RKO (cell line): ENCODE measurements at places on chromosomes 12 and 14.

DNA sequence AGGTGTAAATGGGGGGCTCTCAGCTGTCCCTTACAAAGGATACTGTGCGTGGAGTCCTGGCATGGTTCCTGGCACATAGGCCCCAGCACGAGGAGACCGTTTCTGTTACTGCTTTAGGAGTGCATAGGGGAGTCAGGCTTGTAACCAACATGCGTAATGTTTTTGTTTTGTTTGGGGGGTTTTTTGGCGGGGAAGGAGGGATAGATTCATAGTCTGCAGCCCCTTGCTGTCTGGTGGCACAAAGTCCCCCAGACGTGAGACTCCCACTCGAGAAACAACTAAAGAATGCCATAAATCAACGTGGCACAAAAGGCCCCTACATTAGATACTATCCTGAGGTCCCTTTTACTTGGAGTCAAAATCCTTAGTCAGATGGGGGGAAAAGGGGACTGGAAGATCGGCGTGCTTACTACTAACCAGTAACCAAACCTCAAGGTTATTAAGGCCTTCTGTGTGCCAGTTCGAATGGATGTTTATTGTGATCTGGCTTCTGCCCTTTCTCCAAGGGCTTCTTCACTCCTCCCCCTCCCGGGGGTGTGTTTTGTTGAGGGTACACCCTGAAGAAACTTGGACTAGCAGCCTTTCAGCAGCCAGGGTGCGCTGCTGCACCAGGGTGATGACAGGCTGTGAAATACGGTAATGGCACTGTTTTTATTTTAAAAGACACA, 874 bp downstream of the ISCU start:
- peak; percentile 95 for DNase-seq

DNA sequence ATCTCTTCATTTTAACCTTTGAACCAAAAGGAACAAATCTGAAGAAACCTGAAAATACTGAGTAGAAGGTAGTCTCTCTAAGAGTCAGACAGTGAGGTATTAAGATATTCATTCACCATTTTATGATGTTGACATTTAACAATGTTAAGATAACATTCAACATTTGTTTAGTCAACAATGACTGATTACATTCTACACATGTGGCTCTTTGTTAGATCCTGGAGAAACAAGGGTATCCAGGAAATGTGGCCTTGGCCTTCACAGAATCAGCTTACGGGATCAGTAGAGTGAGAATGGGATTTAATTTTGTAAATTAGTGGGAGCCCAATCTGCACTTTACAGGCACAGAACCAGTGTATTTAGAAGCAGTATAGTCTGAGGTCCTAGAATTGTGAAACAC, 355.5 kb downstream of the KCNH5 start:
- DNase-seq, result no peak

DNA sequence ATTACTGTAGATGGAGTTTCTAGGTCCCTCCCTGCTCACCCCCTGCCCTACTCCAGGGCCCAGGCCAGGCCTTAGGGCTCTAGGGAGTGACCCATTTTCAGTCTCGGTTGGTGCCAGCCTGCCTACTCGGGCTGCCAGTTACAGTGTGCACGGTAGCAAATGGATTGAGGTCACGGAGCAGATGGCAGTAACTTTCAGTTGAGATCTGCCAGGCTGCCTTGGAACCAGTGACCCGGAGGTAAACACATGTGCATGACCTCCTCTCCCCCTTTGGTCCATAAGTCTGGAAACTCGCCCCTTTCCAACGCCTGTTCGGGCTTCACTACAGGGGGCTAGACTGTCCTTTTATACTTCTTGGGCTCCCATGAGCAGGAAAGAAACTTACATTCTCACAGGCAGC, 139.7 kb upstream of the TBX3 start:
- no peak for DNase-seq

DNA sequence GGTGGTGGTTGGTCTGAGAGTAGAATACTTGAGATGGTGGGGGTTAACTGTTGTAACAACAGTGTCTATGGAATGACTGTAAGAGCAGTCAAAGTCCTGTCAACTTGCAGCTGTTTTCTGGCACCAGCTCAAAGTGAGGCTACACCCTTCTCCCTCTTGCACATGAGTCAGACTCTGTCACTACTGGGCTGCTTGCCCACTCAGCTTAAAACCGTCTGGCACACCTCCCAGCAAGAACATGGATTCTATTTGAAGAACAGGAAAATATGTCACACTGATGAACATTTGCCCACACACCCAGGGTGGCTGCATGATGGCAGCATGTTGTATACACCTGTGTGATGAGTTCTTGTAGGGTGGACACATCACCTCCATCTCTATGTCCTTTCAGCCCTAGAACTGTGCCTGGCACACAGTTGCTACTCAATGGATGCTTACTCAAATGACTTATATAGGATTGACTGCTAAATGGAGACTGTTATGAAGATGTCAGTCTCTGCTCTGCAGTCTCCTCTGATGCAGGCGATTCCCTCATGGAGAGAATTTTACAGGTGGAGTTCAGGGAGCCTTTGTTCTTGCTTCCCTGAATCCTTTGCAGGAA, 19.3 kb upstream of the SERPINA6 start:
- DNase-seq, result peak; percentile 96

DNA sequence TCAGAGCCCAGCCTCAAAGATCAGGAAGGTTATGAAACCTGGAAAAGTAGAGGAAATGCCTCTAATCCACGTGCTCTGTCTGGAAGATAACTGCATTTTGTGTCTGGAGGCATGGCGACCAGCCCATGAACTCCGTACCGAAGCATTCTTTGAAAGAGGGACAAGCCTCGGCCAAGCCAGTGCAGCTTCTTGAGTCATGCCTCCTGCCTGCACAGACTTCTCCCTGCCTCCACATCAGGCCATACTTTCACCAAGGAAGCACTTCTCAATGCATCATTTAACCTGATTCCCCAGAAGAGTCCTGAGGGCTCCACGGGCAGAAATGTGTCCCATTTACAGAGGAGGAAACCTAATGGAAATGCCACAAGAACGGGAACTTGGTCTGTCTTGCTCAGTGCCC, 3.4 kb downstream of the ACTN1 start:
- DNase-seq, result peak; percentile 15

DNA sequence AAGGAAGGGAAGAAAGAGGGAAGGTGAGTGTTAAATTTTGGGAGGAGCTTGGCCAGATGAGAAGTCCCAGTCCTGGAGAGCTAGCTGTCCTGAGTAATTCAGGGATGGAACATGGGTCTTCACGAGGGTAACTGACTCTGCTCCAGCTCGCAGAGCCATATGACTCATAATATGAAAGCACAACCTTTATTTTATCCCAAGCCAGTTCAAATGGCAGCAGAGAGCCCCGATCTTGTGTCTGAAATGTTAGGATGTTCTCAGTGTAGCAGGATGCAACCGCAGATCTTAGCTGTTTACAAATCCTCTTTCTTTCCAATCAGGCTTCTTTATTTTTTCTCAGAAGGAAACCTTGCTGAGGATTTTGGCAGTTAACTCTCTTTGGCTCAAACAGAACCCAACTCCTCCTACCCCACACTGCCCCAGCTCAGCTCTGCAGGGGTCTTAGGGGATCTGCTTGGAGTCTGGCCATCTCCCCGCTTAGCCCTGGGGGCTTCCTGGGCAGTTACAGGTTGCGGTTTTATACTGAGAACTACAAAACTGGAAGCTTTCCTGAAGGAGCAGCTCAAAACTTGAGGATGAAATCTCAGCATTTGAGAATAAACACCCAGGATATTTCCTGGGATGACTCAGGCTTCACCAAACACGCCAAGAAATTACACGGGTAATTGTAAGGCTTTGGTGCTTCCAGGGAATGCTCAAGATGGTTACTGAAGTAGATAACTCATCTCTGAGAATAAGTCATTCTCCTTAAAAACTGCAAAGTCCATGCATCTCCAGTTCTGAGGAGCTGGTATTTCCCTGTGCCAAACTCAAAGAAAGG, 92.5 kb downstream of the VCPKMT start:
- no peak for DNase-seq

- DNase-seq, result peak; percentile 52
These were observed 77.7 kb downstream of the NTS start for GRCh38 chr12:85951823-85952222.

DNA sequence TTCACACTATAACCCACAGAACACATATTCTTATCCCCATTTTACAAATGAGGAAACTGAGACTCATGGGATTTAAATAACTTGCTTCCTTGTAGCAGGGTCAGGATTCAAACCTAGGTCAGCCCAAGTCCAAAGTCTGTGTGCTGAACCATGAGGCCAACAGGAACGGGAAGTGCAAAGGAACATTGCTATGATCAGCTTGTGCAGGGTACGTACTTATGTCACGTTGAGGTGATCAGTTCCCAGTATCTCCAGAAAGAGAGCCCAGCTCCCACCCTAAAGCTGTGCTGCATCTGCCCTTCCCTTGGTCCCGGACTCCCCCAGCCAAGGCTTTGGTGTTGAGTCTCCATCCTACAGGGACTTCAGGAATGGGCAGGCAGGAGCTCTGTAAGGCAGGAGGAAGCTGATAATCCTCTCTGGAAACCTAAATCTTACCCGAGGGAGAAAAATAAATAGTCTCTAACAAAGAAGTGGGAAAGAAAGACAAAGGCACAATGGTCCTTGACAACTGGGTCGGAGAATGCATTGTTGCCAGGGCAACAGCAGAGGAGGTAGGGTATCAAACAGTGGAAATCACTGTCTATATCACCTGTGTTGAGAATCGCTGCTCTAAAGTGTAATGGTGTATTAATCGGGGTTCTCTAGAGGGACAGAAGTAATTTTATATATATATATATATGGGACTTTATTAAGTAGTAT, 82.5 kb upstream of the FICD start:
- no peak for DNase-seq

GRCh38 chr14:74720526-74720925, 7.6 kb downstream of the FCF1 start:
- no peak for DNase-seq

GRCh38 chr14:31206536-31207286, 882 bp downstream of the HECTD1 start:
- peak; percentile 28 for DNase-seq

DNA sequence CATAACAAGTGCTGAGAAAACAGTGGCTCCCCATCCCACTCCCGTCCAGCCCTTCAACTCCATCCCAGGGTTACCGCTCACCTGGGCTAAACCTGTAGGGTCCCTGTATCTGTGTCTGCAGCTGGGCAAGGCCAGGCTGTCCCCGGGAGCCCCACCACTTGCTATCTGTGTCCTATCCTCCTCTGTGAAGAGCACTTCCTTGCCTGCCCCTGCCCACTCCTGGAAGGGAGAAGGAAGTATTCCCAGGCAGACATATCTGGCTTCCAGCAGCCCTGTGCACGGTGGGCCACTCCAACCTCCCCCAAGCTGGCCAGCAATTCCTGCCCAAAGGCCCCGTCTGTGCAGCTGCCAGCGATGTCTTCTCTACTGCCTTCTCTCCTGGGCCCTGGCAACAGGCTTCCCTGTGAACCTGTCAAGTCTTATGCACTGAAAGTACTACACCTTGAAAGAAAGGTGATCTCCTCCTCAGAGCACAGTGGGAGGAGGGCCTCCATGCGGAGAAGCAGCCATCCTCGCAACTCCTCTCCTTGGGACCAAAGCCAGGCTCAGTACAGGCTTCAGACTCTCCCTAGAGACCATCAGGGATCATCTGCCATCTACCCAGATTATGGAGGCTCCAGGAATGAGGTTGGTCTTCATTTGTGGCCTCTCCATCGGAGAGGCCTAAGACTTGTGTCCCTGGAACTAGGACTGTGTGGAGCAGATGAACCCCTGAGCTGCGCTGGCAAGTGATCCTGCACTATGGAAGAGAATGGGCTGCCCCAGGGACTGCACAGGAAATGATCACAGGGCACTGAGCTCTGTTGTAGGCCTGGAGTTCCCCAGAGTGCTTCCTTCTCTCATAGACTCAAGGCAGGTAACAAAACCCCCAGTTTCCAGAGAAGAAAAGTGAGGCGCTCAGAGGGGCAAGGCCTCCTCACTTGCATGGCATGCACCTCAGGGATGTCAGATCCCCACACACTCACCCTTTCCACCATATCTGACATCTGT, 663.6 kb downstream of the BCL11B start:
- no peak for DNase-seq

DNA sequence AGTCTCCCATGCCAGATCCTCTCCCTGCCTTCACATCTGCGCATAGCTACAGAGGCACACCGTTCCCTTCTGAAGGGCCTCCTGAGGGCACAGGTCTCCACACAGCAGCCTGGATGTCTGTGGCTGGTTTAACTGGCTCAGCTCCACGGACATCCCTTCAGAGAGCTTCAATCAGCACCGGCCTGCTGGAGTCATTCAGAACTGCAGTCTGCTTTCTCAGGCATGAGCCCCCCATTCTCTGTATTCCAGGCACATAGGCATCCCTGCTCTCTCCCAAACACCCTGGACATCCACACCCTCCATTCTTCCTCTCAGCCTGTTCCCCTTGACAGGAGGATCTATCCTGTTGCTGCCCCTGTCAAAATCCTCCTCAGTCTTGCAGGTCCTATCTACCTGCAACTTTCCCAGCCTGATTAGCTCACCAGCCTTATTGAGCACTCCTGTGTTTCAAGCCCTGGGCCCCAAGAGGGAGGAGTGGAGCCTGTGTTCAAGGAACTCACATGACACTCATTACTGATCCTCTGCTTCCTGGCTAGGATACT, 2.9 kb upstream of the DHRS2 start:
- no peak for DNase-seq

DNA sequence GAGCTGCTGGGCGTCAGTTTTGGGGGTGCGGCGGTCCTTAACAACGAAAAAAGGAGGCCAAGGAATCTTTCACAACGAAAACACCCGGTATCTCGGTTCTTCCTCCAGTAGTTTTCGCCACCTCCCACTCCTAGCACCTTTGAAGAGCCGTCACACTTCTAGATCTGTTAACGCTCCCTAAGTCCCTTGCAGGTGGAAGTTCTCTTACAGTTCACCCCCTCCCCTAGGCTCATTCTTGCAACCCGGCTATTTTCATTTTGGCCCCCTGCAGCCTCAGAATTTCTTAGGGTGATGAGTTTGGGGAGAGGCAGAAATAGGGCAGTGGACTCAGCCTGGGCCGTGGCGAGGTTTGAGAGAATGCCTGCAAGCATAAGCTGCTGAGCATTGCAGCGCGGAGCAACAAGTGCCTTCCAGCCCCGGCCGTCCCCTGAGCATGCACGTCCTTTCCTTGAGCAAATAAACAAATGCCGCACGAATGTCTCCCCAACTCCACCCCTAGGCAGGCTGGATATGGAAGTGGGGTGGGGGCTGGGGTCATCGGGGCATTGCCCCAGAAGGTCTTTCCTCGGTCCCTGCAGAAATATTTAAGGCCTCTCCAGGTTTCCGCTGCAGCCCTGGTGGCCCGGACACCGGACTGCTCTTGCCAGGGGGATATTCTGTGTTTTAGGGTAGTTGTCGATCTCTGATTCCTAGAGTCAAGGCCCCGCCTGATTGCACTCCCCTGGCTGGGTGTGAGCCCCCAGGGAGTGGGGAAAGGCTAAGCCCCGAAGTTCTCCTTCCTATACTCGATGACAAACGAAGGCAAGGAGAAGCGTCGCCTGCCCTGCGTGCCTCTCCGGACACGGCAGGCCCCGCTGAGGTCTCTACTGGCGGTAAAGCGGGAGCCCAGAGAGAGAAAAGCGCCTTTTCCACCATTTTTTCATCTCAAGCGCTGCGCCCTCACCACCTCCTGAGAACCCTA, 1.6 kb downstream of the RFX4 start:
- no peak for DNase-seq
